Stimulated activated CD8-positive, alpha-beta memory T cell treated with anti-CD3 and anti-CD28 coated beads, Interleukin-4, amount 100 ng/mL, for 24 hours (primary cell): ENCODE measurements at places on chromosomes 2 and 18.

DNA sequence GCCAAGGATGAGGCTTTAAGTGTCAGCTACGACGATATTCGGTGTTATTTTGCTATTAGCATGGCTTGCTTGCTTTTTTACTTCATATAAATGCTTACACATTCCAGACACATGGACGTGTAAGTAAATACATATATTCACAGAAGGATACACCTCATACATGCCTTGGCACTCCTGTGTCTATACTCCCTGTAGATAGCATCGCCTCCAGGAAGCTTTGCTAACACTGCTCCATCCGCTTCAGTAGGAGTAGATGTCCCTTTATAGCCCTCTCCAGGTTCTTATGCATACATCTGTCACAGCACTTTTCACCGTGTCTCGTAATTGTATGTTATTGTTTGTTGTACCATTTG lies 27.5 kb upstream of the KCTD1 start:
- DNase-seq, result no peak

DNA sequence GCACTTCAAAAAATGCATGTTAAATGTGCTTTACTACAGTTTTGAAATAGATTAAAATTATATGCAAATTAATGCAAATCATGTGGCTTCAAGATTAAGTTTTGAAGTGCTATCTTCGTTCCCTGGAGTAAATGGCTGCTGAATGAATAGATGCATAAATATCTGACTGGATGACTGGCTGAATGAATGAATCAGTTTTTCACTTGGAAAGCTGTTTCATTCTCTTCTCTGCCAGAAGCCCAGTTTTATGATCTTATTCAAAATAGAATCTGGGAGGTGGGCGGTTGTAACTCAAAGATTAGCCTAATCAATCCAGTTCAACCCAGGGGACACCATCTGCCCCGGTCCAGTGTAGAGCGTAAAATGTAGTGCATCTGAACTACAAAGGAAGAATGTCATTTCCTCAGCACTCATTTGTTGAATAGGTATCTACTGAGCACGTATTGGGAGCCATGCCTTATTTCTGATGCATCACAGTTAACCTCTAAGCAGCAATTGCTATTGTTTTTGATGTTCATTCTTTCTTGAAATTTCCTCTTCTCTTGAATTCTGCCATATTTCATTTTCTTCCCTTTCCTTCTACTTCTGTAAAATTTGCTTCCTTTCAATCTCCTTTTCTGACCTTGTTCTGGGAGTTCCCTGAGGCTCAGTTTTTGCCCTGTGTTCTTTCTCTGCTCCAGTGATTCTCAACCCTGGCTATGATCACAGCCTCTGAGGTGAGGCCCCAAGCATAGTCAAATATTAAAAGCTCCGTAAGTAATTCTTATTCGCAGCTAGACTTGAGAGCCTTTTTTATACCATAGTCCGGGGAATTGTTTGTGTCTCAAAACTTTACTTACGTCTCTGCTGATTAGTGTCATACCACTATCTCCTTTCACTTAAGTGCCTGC lies 282.7 kb downstream of the PARD3B start:
- DNase-seq, result no peak

DNA sequence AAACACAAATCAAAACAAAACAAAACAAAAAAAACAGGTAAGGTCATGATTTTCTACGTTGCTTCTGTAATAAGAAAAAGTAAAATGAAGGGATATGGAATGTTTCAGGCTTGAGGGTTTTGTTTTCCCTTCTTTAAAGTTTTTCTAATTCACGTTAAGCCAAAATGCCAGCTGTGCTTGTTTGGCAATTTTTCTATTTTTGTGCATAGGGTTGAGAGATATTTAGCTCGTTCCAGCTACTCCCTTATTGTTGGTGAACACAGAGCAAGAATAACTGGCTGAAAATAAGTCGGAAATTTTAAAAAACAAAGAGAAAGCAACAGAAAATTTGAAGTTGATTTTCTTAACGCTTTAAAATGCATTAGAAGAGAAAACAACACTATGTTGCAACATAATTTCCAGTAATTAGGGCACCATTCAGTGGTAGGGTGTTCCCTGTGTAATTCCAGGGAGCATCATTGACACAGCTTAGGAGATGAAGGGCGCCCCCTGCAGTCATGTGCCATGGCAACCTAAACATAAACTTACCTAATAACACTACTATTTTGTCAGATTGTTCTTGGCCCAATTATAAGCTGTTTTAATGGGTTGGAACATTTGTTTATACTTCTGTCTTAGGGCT lies 99.5 kb downstream of the DTNA start:
- DNase-seq, result no peak

DNA sequence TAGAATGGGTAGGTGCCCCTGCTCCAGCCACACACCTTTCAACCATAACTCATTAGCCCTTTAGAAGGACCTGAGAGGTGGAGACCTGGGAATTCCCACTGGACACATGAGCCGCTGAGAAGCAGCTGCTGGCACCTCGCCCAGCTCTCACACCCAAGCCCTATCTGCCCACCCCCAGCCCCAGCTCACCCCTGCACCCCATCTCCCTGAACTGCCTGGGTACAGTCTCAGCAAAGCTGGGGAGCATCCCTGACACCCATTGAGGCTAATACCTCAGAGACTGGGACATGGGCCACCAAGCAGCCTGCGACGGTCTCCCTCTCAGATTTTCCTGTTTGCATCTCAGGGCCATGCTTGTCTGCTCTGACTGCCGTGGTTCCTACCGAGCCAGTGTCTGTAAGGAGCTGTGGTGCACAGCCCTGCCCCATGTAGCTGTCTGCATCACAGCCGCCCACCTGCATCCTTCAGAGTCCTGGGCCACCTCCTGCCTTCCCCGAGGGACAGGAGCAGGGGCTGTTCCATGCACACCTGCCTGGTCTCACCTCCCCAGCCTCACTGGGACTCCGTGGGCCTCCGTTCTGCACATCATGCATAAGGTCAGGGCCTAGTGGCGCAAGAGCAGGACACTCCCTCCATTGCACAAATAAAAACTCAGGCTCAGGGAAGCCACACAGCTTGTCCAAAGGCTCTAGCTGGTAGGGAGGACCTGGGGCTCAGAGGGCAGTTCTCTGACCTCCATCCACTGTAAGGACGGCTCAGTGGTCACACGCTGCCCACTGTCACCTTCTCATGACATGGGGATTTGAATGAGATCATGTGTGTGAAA lies 90.0 kb downstream of the SEPTIN10 start:
- DNase-seq, result no peak

DNA sequence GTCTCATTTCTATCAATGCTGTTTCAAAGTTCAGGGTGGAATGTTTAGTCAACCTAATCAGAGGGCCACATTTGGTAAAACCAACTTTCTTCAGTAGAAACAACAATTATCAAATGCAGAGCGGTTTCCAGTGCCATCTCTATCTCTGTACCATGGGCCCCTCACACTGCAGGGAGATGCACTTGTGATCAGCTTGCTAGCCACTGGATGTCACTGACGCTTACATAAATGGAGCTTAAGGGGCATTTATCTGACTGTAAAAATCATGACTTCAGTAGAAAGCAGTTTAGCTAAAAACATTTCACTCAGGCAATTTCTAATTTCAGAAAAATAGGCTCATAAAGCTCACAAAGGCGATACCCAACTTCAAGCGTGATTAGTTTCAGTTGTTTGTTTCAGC lies 678.0 kb downstream of the ZEB2 start:
- DNase-seq, result no peak

GRCh38 chr2:172253190-172254052 lies 150.7 kb upstream of the DLX2 start:
- DNase-seq, result peak; percentile 61

- DNase-seq, result no peak
Observed at GRCh38 chr18:647304-647703, 10.1 kb upstream of the TYMS start.

DNA sequence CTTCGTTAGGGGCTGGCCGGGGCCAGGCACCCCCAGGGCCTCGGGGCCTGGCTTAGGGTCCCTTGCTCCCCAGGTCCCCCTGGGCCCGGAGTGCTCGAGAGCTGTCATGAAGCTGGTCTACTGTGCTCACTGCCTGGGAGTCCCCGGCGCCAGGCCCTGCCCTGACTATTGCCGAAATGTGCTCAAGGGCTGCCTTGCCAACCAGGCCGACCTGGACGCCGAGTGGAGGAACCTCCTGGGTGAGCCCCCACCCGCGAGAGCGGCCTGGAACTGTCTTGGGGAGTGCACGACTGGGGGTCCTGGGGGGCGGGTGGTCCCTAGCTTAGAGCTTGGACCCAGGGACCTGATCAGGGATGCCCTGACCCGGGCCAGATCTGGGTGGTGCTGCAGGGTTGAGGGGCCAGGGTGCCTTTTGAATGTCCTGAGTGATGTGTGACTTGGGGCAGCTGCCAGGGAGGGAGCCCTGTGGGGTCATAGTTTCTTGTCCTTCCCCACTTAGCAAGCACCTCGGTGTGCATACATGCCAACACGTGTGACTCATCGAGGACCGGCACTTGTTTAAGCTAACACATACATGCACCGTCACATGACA lies 27.9 kb downstream of the GPC1 start:
- DNase-seq, result no peak
